HAP-1 (cell line): ENCODE measurements at places on chromosomes 16 and 17.

- no peak for DNase-seq
Measured at GRCh38 chr17:4740025-4740351, 260 bp upstream of the CXCL16 start.

- DNase-seq: no peak
Measured at GRCh38 chr17:81858967-81859905, 1.1 kb downstream of the P4HB start.

DNA sequence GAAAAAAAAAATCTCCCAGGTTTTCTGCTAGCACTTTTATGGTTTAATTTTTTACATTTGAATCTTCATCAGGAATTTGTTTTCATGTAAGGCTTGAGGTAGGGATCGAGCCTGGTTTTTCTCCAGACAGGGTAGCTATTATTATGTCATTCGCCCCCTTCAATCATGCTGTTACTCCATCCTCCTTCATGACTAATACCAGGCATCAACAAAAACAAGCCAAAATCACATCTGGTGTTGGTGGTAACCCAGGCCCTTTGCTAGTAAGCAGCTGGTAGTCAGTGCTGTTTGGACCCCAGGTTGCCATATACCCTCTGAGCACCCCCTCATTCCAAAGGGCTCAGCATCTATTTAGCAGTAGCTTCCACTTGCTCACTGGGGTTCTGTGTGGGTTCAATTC lies 29.5 kb downstream of the DRC3 start:
- no peak for DNase-seq

DNA sequence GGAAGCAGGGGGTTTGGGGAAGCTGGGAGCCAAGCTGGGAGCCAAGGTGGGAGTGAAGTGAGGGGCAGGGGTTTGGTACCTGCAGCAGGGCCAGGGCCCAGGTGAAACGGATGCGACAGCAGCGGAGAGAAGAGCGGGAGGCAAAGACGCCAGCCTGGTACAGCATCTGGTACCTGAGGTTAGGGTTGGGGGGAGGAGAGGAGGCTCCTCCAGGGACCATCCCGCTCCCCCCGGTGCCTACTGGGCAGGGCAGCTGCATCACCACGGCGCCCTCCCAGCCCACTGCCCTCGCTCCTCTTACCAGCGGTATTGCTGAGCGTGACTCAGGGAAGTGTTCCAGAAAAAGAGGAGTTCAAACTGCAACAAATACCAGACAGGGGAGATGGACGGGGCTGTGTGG lies 9.8 kb downstream of the CLN3 start:
- no peak for DNase-seq

GRCh38 chr16:88792668-88793250 lies 7.7 kb upstream of the PIEZO1 start:
- no peak for DNase-seq

- no peak for DNase-seq
Measured at GRCh38 chr17:8041979-8042378, 3.1 kb downstream of the ALOX15B start.

- DNase-seq: no peak
Measured at GRCh38 chr17:41537614-41537954, 9.5 kb upstream of the KRT19 start.

- no peak for DNase-seq
Measured at GRCh38 chr17:37225465-37225864, 150.3 kb upstream of the C17orf78 start.

DNA sequence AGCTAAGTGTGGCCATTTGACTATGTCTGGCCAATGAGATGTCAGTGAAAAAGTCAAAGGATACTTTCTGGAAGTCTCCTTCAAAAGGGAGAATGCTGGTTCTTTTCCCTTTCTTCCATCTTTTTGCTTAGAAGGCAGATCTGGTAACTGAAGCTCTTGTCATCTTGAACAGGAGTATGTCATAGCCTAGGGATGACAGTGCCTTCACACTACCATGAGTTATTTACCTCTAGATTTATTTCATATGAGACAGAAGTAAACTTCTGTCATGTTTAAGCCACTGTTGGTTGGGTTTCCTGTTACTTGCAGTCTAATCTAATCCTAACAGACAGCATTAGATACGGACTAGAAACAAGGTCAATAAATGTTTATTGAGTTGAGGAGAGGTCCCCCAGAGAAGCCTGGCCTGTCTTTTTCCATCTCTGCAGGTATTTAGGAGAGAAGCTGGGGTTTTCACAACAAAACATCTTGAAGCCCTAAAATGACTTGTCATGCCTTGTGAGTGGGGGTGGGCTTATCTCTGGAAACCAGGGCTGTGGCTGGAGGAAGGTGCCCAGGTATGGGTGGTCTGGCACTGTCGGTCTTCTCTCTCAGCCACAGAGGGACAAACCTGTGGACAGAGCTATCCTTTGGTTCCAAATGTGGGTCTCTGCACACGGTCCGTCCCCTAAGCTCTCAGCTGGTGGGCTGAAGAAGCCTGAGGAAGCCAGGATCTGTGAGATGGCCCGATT lies 28.5 kb downstream of the TMEM98 start:
- DNase-seq: no peak

- DNase-seq: peak; percentile 84
Measured at GRCh38 chr17:68462381-68463210, 5.3 kb upstream of the WIPI1 start.

DNA sequence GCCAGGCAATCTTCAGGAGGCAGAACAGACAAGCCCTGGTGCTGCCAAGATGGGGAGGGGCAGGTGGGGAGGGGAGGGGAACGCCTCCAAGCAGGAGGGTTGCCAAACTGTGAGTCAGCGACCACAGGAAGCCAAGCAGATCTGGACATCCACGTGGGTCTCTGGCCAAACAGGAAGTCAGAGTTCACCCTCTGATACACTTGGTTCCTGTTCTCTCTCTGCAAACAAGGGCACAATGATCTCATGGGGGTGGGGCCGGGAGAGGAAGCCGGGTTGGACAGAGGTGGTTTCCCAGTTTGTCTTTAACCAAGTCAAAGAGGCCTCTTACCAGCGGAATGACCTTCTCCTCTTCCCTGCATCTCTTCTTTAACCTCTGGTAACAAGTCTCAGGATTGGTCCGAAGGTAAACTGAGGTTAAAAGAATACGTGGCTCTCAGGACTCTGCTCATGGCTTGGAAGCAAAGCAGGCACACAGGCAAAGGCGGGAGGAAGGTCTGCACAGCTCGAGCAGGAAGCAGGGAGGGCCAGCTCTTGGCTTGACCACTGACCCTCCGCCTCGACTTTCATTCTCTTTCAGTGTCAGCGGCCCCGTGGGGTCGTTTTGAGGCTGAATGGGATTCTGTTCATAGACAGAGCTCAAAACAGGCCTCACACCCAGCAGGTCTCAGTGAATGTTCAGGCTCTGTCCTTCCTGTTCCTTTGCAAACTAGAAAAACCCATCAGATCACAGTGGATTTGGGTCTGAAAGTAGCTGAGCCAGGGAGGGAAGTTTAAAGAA lies 32.9 kb downstream of the TK2 start:
- no peak for DNase-seq

GRCh38 chr17:45035848-45036247 lies 15.6 kb downstream of the DCAKD start:
- no peak for DNase-seq

DNA sequence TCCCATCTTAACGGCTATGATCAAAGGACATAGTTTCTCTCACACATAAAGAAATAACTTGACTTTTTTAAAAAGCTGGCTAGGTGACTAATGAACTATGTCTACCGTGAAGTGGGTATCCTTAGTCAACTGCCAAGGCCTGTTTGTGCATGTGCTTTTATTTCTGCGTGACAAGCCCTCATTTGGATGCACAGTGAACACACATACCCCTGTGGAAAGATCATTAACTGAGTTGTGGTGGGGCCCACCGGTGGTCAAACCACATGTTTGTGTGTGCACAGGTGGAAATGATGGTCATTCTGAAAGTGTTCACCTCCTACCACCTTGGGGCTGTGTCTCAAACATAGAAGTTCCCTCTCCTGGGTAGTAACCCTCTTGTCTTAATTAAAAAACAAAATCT lies 256.1 kb upstream of the SALL1 start:
- no peak for DNase-seq

- peak; percentile 29 for DNase-seq
Measured at GRCh38 chr16:53159781-53160436, 105.1 kb downstream of the CHD9 start.

- no peak for DNase-seq
Measured at GRCh38 chr17:55859301-55859795, 108.5 kb downstream of the PCTP start.

- no peak for DNase-seq
Measured at GRCh38 chr17:43875476-43876147, 28.6 kb downstream of the CD300LG start.

DNA sequence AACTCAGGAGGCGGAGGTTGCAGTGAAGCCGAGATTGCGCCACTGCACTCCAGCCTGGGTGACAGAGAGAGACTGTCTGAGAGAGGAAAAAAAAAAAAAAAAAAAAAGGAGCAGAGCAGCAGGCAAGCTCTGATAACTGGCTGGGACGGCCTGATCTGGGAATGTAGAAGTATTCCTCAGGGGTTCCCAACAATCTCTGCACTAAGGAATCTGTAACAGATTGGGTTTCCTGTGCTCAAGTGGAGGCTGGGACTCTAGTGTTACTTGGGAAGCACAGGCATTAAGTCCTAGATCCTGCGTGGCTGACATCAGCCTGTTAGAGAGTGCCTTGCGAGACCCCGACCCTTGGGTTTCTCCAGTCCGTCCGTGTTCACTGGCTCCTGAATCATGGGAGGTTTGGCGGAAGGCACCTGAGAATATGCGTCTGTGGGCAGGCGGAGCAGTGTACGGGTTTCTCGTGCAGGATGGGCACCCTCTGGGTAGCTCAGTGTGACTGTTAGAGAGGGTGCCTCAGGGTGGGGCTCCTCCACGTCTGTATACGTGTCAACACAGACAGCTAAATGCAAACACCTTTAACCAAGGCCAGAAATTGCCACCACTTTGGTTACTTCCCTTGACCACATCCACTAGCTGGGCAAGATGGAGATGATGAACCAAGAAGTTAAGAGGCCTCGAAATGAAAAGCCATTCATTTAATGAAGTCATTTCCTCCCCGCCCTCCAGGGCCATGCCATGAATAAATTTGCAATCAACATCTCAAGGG lies 174.9 kb upstream of the RPL38 start:
- no peak for DNase-seq

DNA sequence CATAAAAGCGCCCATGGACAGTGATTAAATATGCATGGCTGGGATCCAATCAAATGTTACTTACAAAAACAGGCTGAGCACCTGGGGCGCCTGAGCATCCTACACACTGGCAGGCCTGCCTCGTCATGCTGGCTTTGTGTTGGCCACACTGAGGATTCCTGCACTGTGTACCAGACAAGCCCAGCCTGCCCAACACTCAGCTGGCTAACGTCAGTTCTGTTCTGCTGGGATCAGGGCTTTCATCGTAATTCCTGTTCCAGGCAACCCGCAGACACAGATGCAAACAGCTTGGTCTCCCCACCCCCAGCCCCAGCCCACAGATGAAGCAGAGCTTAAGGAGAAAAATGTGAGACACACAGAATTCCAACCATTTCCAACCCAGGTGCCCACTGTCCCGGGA lies 30.7 kb downstream of the PIMREG start:
- DNase-seq: no peak

DNA sequence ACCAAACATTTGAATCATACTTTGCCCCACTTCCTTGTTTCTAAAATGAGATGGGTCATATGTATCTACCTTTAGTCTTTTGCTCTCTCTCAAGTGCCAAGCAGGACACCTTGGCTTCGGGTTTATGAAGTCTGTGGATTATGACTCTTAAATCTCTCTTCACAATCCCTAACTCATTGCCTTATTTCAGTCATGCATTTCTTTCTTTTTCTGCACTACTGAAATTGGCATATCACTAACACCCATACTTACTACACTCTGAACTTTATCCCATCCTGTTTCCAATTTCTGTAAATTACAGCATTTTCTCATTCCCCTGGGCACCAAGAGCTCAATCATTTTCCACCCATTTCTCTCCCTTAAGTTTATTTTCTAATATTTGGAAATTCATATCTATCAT lies 42.0 kb downstream of the ABCA9 start:
- no peak for DNase-seq

GRCh38 chr16:4884972-4885874 lies 37.9 kb downstream of the UBN1 start:
- DNase-seq: no peak

DNA sequence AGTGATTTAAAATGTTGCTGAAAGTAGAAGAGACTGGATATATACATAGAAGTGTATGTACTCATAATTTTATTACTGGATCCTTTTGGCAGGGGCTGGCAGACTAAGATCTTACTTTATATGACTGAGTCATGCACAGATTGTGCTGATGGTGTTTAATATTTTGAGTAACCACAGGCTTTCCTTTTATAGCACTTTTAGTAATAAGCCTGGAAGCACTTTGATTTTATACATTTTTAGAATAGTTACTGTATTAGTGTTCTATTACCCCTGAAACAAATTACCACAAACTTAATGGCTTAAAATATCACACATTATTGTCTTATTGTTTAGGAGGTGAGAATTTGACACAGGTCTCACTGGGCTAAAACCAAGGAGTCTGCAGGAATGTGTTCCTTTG lies 113.4 kb upstream of the CDH8 start:
- no peak for DNase-seq

- peak; percentile 86 for DNase-seq
Measured at GRCh38 chr17:28712032-28712704, 480 bp upstream of the PROCA1 start.

DNA sequence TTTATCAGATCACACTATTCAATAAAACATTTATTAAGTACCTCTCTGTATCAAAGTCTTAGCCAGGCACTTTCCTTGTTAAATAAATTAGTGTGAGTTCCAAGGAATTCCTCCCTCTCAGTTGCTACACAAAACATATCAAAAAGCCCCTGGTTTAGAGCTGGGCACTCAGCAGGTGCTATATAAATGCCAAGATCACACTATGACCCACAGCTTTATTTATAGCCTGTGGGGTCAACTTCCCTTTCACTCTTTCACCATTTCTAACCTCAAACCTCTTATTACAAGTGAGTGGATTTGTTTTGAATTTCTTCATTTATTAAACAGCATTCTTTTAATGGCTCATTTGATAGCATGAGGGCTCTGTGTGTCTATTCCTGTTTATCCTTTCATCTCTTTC lies 112.6 kb upstream of the MPHOSPH6 start:
- no peak for DNase-seq

DNA sequence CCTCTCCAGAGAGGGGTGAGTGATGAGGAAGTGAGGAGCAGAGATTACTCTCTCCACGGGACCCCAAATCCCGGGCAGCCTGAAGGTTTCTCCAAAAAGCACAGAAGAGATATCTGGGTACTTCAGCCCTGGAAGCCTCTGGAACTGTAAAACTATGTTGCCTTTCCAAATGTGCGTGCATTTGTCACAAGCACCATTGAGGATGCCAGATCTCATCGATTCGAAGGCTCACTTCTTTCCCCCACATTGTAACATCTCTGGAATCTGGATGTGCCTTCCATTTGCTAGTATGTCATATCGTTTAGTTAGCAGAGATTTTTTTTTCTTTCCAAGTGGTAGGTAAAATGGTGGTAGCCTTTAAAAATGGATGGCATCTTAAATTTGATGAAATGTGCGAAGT lies 45.8 kb downstream of the ABCC12 start:
- no peak for DNase-seq

DNA sequence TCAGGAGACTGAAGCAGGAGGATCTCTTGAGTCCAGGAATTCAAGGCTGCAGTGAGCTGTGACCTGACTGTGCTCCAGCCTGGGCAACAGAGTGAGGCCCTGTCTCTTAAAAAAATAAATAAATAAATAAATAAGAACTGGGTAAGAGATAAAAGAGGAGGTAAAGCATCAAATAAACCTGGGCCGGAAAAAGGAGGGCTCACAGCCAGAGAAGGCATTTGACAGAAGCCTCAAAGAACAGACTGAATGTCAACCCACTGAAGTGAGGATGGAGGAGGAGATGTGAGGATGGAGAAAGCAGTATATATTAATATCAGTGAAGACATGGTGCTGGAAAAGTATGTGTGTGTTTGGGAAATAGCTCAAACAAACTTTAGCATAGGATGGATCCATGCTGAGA lies 6.1 kb downstream of the NOG start:
- no peak for DNase-seq
